ENCODE measurements at places on chromosomes 5 and 9.

DNA sequence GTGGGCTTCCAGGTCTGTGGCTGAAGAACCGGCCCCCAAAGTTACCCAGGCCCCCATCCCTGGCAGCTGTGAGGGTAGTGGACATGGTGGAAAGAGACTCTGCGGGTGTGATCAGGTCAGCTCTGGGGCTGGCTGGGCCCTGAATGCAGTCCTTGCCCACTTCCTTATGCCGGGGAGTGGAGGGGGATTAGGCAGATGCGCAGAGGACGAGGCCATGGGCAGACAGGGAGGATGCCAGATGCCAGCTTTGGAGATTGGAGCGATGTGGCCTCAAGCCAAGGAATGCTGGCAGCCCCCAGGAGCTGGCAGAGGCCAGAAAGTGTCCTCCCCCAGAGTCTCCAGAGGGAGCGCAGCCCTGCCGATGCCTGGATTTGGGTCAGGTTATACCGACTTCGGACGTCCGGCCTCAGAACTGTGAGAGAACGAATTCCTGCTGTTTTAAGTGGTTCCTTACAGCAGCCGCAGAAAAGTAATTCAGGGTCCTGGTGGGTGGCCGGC lies 69.8 kb downstream of the ADAMTS2 start:
- DNase-seq: no peak

DNA sequence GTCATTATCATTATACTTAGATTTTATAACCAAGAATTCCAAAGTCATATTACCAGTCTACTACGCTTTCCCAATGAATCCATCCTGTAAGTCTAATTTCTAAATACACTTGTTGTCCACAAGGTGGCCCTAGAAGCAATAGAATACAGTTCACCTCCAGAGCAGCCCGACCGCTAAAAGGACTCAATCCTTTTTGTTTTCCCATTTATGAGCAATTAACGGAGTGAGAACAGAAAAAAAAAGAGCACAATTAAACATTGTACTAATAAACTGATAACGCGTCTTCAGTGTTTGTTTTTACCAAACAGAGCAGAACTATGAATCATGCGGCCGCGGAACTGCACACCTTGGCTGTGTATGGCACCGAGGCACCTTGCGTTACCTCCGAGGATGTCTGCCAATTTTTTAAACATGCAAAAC lies 160.7 kb upstream of the DAPK1 start:
- DNase-seq: no peak

DNA sequence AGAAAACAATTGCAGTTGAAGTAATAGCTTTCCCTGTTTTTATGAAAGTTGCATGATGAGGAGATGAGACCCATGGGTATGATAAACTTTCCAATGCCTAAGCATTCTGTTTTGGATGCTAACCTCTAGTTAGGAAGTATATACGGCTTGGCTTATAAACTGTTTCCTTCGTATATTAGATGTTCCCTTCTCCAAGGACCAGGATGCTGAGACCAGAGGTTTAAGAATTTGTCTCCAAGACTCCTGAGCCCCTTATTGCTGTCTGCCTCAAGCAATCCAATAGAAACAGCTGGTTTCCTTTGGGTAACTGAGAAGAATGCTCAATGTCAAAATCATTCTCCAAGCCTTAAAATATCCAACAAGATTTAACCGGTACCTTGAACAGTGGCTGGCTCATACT lies 12.2 kb upstream of the TNC start:
- DNase-seq: no peak

GRCh38 chr5:90518661-90519060 lies 10.7 kb downstream of the LYSMD3 start:
- no peak for DNase-seq

- DNase-seq: no peak
These were observed 83.4 kb downstream of the ADRB2 start for GRCh38 chr5:148909766-148910165.

DNA sequence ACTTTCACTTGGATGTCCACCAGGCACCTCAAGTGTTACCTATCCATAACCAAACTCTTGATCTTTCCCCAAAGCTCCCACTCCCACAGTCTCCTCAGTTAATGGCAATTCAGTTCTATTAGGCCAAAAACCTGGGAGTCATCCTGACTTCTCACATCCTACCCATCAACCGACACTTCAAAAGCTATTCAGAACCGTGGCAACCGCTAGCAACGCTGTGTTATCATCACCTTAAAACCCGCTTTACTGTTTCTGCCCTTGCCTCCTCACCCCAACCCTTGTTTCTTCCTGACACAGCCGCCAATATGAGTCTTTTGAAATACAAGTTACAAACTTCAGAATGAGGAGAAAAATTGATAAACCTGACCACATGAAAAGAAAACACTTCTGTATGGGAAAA lies 46.5 kb downstream of the MAPKAP1 start:
- DNase-seq: no peak

DNA sequence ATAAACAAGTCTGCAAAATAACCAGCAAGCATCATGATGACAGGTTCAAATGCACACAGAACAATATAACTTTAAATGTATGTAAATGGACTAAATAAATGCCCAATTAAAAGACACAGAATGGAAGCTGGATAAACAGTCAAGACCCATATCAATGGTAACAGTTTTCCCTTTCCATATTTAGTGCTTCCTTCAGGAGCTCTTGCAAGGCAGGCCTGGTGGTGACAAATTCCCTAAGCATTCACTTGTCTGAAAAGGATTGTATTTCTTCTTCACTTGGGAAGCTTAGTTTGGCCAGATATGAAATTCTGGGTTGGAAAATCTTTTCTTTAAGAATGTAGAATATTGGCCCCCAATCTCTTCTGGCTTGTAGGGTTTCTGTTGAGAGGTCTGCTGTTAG lies 120.2 kb upstream of the RASA1 start:
- DNase-seq: no peak
